ENCODE measurements at places on chromosomes 5 and 9.

- peak; percentile 47 for DNase-seq
Observed at GRCh38 chr9:83266666-83267496, 203.9 kb upstream of the RASEF start.

DNA sequence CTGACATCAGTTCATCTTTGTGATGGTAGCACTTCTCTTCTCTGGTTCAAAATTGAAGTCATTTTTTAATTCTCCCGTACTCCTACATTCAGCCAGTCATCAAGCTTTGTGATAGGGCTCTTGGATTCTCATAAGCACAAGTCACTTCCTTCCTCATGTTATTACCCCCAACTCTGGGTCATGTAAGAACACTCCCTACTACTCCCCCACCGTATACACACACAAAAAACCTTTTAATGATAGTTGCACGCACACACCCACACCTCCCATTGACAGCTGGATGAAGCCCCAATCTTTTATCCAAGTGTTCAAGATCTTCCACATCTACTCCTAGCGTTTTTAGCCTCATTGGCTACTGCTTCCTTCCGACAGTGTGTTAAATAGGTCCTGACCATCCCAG, 16.8 kb downstream of the KDM3B start:
- no peak for DNase-seq

DNA sequence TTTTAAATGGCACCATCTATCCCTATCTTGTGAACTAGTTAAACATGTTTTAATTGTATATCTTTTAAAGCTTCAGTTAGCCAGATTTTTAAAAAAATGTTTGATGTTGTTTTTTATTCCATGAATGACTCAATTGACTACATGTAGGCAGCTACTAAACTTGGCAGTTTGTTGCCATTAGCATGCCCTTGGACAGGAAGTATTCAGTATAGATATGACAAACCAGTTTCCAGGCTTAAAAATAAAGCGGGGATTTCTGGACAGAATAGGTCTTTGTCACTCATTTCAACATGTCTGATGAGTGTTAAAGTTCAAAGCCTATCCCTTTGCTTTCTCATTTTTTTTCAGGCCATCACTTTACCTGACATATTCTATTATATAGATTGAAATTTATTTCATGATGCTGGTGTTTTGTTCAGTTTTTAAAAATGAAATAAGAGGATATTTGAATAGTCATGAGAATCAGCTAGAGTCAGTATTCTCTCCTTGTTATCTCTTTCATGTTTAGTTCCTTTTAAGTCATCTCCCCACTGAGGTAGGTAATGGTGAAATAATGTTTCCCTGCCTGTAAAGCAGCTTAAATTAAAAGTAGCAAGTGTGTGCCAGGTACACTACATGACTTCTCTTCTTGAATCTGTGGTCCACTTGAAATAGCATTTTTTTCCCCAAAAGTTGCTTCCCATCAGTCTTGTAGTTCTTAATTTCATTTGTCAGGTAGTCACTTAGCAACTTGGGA, 11.9 kb downstream of the TNFAIP8 start:
- no peak for DNase-seq

GRCh38 chr9:94899464-94900221, 173.1 kb downstream of the AOPEP start:
- DNase-seq = no peak

DNA sequence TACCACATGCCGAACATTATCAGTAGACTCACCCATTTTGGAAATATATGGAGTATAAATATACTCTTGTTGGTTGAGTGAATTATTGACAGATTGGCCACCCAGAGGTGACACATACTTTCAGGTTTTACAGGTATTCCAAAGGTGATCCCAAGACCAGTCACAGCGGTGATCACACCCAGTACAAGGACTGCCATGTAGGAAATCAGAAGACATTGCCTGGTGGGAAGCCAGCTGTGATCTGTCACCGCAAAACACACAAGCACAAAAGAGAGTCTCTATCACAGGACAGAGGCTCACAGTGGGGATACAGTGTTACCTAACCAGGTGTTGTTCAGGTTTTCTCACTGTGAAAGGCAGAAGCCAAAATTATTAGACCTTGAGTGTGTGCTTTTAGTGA, 15.8 kb downstream of the BTF3 start:
- no peak for DNase-seq

DNA sequence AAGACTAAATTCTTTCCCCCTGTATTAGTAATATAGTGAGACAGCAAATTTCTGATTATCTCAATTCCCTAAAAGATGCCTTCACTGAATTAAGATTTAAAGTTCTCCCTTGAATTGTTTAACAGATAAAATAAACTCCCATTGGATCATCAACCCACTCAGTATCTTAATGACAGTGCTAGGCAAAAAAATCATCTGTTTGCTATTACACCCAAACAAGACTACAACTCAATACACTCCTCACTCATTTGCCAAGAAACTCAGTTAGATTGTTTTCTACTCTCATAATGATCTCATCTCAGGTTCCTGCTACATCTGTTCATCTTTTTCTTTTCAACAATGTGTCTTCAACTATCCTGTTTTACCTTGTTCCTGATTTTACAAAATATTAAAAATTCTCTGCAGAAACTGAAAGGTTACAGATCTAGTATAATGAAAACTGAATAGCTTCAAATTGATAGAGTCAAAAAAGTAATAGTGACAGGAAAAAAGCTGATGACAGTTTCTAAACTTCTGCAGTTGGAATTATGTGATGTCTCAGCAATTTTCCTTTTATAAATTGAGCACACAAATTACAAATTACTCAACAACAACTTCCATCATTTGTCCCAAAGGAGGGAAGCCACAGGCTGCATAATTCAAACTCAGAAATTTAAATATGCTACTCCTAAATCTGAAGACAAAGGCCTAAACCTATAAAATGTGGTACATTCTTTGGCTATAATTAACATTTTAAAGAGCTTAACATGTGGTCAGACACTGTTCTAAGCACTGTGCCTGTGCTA, 39.4 kb downstream of the HOMER1 start:
- no peak for DNase-seq

DNA sequence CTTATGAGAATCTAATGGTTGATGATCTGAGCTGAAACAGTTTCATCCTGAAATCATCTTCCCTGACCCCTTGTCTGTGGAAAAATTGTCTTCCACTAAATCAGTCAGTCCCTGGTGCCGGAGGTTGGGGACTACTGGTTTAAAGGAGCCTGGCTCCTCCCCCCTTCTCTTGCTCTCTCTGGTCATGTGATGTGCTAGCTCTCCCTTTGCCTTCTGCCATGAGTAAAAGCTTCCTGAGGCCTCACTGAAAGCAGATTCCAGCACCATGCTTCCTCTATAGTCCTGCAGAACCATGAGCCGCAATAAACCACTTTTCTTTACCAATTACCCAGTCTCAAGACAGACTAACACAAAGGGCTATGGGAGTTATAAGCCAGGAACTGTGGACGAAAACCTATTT, 54.7 kb downstream of the RASA1 start:
- DNase-seq = no peak

DNA sequence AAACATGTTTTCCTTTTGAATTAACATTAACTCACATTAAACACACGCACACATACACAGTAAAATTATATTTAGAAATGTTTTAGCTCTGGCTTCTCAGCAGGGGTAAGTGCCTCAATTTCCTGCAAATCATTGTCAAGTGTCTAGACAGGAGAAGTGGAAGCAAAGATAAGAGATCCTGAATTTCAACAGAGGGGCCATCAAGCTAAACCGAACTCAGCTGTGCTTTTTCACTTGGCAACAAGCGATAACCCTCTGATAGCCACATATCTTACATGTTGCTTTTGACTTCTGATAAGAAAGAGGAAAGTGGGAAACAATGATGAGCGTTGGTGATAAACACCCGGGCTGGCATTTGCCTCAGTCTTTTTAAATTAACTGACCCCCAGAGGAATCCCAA, 79.7 kb upstream of the SPDL1 start:
- DNase-seq = no peak
